Pancreas (tissue), 10 donors: ENCODE measurements at places on chromosomes 11 and 22. TPM values are rescaled to one million over a fixed set of nuclear protein-coding genes. Genes with fewer than 3 reads are reported as not detected.

DNA sequence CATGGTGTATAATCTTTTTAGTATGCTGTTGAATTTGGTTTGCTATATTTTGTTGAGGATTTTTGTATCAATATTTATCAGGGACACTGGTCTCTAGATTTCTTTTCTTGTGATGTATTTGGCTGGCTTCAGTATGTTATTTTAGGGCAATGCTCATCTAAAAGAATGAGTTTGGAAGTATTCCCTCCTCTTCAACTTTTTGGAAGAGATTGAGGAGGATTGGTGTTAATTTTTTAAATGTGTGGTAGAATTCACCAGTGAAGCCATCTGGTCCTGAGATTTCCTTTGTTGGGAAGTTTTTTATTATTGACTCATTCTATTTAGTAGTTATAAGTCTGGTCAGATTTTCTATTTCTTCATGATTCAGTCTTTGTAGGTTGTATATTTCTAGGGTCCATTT is 22.1 kb upstream of the SPATA19 start:
- H3K4me1 ChIP-seq: no peaks in the 10 kb centered on the region
- no peak overlapping the region for H3K4me3 ChIP-seq
- DNase-seq: no peak
- no peaks in the 10 kb centered on the region for H3K36me3 ChIP-seq
- no peak overlapping the region for H3K27ac ChIP-seq

- no peaks in the 10 kb centered on the region for H3K36me3 ChIP-seq
- DNase-seq: no peak
- no peaks in the 10 kb centered on the region for H3K4me1 ChIP-seq
- no peak overlapping the region for H3K4me3 ChIP-seq
These were observed 20.8 kb upstream of the PICALM start for GRCh38 chr11:86089659-86090058.

DNA sequence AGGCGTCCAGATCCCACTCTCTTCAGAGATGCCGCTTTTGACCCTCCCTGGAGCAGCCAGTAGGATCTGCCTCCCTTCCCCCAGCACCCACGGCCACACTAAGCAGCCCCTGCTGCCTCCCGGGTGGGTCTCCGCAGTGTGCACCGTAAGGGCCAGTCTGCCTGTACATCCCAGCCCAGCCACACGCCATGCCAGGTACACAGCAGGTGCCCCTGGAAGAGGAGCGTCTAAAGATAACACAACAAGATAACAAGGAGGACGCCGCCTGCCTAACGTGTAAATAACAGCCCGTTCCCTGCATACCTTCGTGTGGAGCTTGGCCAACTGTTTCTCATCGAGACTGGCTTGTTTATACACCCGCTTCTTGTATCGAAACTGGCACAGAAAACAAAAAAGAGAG is 139.4 kb downstream of the SHANK2 start:
- no peak for DNase-seq
- no peaks in the 10 kb centered on the region for H3K27me3 ChIP-seq
- no peak overlapping the region for H3K27ac ChIP-seq
- peaks cover 33% of the 10 kb centered on the region for H3K36me3 ChIP-seq
- no peak overlapping the region for H3K4me3 ChIP-seq

Gene CPT1B
- total RNA-seq: 8.0 TPM

DNA sequence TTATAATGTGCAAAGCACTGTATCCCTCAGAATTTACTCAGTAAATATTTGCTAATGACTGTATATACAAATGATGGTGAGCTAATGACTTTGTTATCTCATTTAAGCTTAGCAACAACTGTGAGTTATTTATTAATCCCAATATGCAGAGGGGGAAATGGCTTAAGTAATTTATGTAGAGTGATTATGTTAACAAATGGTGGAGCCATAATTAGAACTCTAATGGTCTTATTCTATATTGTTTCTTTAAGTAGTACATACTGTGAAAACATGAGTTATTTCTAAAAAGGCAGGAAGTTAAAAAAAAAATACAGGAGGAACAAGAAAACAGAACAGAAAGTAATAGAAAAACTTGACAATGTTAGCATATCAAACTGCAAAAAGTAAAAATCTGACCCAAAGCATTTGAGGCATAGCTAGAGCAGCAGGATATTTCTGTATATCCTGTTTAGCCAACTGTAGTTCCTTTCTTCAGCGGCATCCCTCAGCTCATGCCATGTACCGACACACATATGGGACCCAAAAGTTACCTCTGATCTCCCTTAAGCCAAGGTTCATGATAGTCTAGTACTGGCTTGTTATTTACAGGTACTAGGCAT is 94.2 kb downstream of the FCHSD2 start:
- H3K36me3 ChIP-seq: no peaks in the 10 kb centered on the region
- peaks cover 11% of the 10 kb centered on the region for H3K4me1 ChIP-seq
- no peak overlapping the region for H3K4me3 ChIP-seq
- H3K27me3 ChIP-seq: no peaks in the 10 kb centered on the region
- H3K27ac ChIP-seq: no peak overlapping the region

DNA sequence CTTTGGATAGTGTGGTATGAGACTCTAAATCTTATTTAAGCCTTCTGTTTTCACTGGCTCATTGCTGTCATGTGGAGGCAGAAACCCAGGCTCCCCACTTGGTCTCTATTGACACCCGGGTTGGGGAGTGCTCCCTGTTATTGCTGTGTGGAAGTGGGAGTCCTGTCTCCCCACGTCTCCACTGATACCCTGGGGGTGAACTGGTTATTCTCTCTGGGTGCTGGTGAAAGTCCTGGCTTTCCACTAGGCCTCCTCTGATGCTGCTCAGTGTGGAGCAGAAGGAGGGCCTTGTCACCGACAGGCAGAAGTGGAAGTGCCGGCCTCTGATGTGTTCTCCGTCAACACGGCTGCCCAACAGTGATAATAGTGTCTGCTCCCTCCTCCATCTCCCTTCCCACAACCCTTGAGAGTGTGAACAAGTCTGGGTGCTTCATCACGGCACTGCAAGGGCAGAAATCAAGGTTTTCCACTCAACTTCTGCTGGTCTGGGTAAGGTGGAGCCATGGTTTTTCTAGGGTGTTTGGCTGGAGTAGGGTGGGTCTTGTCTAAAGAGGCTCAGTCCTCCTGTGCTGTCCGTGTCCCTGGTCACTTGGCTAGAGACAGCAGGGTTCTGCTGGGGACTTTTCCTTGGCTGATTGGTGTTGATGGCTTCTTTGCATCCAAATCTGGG is 240.7 kb upstream of the B3GAT1 start:
- DNase-seq: no peak
- H3K36me3 ChIP-seq: no peaks in the 10 kb centered on the region
- H3K27me3 ChIP-seq: no peaks in the 10 kb centered on the region
- no peak overlapping the region for H3K27ac ChIP-seq
- H3K4me3 ChIP-seq: no peak overlapping the region
- H3K4me1 ChIP-seq: no peaks in the 10 kb centered on the region

DNA sequence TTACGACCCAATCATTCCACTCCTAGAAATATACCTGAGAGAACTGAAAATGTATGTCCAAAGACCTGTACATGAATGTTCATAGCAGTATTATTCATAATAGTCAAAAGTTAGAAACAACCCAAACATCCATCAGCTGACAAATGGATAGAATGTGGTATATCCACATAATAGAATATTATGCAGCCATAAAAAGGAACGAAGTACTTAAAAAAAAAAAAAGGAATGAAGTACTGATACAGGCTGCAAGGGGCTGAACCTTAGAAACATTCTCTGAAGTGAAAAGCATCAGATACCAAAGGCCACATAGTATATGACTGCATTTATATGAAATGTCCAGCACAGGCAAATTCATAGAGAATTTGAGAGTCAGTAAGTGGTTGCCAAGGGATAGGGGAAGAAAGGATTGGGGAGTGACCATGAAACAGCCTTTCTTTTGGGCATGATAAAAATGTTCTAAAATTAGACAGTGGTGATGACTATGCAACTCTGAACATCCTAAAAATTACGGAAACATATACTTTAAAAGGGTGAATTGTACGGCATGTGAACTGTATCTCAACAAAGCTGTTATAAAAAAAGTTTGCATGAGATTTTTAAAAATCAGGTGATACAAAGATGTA is 1.8 kb downstream of the TPST2 start:
- DNase-seq: no peak
- no peaks in the 10 kb centered on the region for H3K36me3 ChIP-seq
- no peak overlapping the region for H3K4me3 ChIP-seq
- H3K27me3 ChIP-seq: no peaks in the 10 kb centered on the region
- H3K4me1 ChIP-seq: no peaks in the 10 kb centered on the region
- H3K27ac ChIP-seq: no peak overlapping the region

- no peaks in the 10 kb centered on the region for H3K36me3 ChIP-seq
- no peak for DNase-seq
- no peaks in the 10 kb centered on the region for H3K27me3 ChIP-seq
- H3K4me1 ChIP-seq: no peaks in the 10 kb centered on the region
- no peak overlapping the region for H3K27ac ChIP-seq
These were observed 19.4 kb downstream of the NELL1 start for GRCh38 chr11:20688761-20689160.

Gene LIF
- total RNA-seq: 4.9 TPM

- H3K27me3 ChIP-seq: no peaks in the 10 kb centered on the region
- H3K36me3 ChIP-seq: no peaks in the 10 kb centered on the region
- no peak for DNase-seq
- H3K4me3 ChIP-seq: no peak overlapping the region
- H3K4me1 ChIP-seq: no peaks in the 10 kb centered on the region
These were observed 296.5 kb downstream of the KIRREL3 start for GRCh38 chr11:126704096-126704495.

Gene FAT3
- total RNA-seq: 0.32 TPM

GRCh38 chr11:31620434-31620833 is 110.9 kb downstream of the ELP4 start:
- H3K4me3 ChIP-seq: no peak overlapping the region
- no peak for DNase-seq
- H3K4me1 ChIP-seq: no peaks in the 10 kb centered on the region
- H3K27ac ChIP-seq: no peak overlapping the region
- no peaks in the 10 kb centered on the region for H3K36me3 ChIP-seq

GRCh38 chr11:95585069-95585751 is 204.4 kb downstream of the FAM76B start:
- no peak for DNase-seq
- no peaks in the 10 kb centered on the region for H3K4me1 ChIP-seq
- no peaks in the 10 kb centered on the region for H3K36me3 ChIP-seq
- no peaks in the 10 kb centered on the region for H3K27me3 ChIP-seq

DNA sequence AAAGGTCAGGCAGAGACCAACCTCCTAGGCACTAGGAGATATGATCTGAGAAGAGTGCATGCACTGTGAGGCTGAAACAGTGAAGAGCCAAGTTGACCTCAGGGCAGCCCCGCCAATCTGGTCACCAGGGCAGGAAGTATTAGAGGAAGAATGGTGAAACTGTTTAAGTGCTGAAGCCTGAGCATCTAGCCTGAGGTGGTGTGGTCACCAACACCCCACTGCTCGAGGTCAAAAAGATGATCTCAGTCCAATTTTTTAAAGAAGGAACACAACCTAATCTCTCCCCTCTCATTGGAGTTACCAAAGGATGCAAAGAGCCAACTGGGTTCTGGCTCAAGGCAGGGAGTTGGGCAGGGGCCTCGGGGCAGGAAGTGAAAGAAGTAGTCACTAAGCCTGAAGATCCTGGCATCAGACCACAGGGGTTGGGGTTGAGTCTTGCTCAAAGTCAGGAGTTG is 4.0 kb downstream of the APBB1 start:
- no peak for DNase-seq
- H3K4me1 ChIP-seq: peaks cover 6% of the 10 kb centered on the region
- no peaks in the 10 kb centered on the region for H3K27me3 ChIP-seq
- no peak overlapping the region for H3K4me3 ChIP-seq
- H3K36me3 ChIP-seq: no peaks in the 10 kb centered on the region

Gene MOGAT2
- total RNA-seq: not detected

Gene DDI1
- total RNA-seq: not detected

- DNase-seq: peak; percentile 11
- H3K4me3 ChIP-seq: no peak overlapping the region
- no peaks in the 10 kb centered on the region for H3K27me3 ChIP-seq
- H3K27ac ChIP-seq: peak overlapping the region; percentile 41
These were observed 36.3 kb upstream of the PPARA start for GRCh38 chr22:46113910-46114517.

- H3K27ac ChIP-seq: no peak overlapping the region
- H3K27me3 ChIP-seq: no peaks in the 10 kb centered on the region
- no peak for DNase-seq
- H3K36me3 ChIP-seq: peaks cover 7% of the 10 kb centered on the region
- no peaks in the 10 kb centered on the region for H3K4me1 ChIP-seq
These were observed 7.3 kb downstream of the IFT27 start for GRCh38 chr22:36768616-36769015.

Gene DGAT2
- total RNA-seq: 10.2 TPM

DNA sequence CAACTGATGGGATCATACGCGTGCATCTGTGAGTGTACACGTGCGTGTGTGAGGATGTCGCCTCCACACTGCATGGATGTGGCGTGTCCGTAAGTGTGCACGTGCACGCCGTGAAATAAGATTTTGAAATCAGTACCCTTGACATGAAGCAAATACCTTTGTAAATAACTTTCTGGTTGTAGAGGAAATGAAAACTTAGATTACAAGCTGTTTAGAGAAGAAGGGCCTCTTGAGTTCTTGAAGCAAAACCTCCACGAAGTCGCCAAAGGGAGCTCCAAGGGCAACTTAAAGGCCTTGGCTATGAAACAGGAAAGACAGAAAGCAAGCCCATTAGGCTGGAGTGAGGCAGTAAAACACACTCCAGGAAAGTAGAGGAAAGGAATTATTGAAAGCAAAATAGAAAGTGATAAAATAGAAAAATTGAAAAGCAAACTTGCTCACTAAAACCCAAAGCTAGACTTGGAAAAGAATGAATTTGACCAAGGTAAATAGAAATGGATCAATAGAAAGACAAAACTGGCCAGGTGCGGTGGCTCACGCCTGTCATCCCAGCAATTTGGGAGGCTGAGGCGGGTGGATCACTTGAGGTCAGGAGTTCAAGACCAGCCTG is 29.7 kb upstream of the TOLLIP start:
- H3K36me3 ChIP-seq: no peaks in the 10 kb centered on the region
- peak; percentile 1 for DNase-seq
- H3K27me3 ChIP-seq: no peaks in the 10 kb centered on the region
- H3K4me3 ChIP-seq: no peak overlapping the region
- H3K27ac ChIP-seq: no peak overlapping the region
- H3K4me1 ChIP-seq: peaks cover 11% of the 10 kb centered on the region

Gene MMP11
- 0.46 TPM for total RNA-seq

DNA sequence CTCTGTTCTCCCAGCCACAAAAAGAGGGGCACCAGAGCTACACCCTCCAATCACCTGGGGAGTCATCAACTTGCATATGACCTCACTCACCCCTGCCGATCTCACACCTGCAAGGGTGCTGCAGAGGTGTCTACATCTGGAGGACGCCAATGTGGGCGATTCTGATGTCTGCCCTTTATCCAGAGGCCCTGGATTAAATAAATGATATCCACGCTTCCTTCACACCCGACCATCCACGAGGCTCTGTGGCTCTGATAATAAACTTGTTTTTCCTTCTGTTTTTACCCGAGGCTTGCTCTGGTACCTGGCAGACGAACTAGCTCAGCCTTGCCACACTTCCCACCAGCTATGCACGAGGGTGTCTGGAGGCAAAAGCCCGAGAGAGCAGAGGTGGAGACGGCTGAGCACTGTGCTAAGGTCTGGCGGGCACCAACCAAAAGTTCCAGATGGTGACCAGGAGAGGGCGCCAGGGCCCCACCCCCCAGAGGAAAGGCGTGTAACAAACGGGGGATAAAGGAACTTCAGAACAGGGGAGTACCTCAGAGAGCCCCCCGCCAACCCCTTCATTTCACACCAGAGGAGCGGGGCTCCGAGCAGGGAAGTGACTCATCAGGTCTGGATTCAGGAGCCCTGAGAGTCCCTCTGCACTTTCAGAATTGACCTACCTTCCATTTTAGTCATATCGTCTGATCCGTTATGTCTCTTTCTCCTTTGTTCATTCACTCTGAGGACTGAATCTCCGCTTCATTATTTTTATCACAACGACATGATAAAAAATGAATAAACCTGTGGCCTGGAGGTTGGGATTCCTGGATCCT is 13.5 kb downstream of the SCN3B start:
- H3K4me1 ChIP-seq: no peaks in the 10 kb centered on the region
- no peak overlapping the region for H3K27ac ChIP-seq
- peak; percentile 47 for DNase-seq
- no peaks in the 10 kb centered on the region for H3K36me3 ChIP-seq

Gene CARD10
- 10.0 TPM for total RNA-seq
